NCI-H2081 (cell line): ENCODE measurements at places on chromosomes 11 and 22.

DNA sequence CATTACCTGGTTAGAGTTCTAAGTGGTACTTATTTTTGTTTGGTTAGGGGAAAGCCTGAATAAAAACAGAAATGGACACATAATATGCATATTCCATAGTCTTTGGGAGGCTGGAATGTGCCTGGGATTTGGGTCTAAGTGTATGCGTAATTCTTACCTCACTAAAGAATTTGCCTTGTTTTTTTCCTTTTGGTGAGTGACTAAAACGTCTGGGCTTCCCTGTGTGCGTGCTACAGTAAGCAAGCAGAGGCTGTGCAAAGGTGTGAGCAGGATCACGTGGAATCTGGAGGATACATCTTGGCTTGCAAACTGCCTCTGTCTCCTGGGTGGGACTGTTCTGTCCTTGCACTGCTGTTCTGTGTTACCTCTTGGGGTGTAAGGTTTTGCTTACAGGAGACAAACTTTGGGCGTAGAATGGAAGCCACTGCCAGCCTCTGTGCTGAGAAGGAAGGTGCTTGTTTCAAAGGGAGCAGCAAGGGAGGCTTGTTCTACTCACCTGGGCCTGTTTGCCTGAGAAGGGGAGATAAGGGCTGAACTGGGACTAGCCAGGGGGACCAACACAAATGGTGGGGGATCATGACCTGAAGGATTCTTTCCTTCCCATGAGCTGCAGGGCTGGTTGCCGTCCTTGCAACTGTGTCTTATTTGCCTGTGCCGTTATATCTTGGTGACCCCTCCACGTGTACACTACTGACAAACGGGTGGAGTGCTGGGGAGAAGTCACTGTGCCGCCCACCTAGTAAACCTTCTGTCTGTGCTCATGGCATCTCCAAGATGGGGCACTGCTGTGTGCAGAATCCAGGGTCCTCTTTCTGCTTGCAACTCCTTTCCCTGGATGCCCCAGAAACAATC lies 4.5 kb downstream of the NEAT1 start:
- no peak for DNase-seq

GRCh38 chr11:122346006-122346405 lies 230.0 kb upstream of the BLID start:
- no peak for DNase-seq

GRCh38 chr11:70095541-70096252 lies 17.6 kb downstream of the ANO1 start:
- no peak for DNase-seq

DNA sequence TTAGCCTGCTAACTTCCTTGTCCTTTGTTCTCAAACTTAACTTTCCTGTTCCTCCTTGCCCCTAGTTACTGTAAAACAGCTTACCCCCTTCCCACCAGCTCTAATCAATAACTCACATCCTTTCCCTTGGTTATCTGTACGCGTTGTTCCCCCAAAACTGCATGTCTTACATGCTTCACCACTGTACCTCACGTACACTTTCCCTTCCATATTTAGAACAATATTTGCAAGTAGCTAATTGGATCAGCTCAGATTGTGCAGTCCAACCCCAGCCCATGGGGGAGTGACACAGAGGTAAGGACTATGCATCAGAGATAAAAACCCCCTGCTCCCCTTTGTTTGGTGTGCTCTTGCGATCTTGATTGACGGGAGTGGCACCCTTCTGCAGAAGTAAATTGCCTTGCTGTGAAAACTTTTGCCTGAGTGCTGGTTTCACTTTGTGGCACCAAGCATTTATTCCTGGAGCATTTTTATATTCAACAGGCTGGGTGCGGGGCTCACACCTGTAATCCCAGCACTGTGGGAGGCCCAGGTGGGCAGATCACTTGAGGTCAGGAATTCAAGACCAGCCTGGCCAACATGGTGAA lies 30.9 kb downstream of the MIF start:
- no peak for DNase-seq

DNA sequence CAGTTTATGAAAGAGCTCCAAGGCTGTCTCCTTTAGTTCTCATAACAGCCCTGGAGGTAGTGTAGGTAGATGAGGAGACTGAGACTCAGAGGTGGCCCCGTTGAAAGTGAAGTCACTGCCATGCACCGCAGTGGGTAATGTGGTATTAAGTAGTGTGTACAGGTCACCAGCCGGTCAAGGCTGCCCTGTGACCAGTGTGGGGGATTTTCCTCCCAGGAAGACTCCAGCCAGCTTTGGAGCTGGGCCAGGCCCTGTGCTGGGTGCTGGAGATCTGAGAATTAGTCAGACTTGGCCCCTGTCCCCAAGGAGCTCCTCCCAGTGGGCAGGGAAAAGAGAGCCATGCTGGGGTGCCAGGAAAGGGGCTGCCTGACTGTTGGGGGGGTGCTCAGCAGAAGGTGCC lies 5.3 kb downstream of the OMP start:
- DNase-seq: no peak

DNA sequence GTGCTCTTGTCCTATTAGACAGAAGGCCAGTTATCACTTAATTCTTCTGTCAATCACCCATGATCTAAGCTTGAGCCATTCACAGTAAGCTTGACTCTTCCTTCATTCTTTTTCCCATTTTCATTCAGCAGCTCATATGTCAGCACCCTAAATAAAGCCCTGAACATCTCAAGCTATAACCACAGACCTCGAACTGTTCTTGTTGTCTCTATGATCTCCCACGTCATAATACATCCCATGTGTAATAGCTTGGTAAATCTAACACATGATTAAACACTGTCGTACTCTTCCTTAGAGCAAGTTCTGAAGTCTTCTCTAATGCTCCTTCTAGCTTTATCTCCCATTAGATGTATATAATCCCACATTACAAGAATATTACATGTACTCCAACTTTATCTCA lies 14.4 kb downstream of the MUC15 start:
- DNase-seq: no peak

DNA sequence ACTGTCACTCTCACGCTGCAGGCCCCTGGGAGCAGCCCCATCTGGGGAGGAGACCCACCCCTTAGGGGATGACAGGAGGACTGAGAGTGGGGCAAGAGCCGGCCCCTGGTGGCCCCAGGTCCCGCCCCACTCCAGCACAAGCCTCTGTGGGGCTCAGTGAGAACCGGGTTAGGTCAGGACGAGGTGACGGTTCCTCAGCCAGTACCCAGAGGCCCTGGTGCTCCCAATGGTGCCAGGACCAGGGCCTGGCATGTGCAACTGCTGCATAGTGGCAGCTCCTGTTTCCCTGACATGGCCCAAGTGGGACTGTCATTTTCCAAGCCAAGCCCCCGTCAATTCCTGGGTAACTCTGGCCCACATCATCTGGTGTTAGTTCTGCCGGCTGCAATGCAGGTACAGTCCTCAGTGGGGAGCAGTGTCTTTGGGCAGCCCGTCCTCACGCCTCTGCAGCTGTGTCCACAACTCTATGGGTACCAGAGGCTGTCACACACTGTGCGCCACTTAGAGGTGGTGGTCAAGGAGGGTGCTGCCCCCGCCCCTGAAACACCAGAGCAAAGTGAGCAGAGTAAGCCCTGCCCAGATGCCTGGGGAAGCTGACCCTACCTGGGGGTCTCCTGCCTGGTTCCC lies 15.9 kb downstream of the CHID1 start:
- DNase-seq: no peak

- no peak for DNase-seq
These were observed 40.6 kb upstream of the LINC01488 start for GRCh38 chr11:69440876-69441275.

DNA sequence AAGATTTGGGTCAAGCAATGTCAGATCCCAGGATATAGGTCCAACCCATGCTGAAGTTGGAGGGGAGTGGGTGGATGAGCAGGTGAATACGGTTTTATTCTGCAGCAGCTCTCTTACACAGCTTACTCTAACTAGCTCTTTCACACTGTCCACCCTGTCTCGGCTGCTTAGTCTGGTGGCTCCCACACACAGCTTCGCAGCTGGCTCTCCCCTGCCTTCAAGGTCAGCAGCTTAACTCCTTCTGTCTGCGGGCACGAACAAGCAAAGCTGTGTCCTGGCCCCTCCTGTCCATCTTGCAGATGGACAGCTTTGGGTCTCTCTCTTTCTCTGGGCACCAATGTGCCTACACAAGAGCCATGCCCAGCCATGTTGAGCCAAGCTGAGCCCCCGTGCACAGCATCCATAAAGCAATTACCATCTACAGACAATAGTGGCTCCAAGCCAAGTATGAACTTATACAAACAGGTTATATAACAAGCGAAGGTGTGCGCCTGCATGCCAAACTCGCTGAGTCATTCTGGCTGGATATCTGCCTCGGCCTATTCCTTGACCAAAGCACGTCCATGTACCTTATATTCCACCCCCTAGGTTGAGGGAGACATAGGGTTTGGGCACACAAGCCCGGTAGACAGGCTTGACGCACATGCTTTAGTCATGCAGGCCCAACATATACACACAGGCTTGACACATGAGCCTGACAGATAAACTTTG lies 1307.8 kb upstream of the RAG2 start:
- DNase-seq: no peak

DNA sequence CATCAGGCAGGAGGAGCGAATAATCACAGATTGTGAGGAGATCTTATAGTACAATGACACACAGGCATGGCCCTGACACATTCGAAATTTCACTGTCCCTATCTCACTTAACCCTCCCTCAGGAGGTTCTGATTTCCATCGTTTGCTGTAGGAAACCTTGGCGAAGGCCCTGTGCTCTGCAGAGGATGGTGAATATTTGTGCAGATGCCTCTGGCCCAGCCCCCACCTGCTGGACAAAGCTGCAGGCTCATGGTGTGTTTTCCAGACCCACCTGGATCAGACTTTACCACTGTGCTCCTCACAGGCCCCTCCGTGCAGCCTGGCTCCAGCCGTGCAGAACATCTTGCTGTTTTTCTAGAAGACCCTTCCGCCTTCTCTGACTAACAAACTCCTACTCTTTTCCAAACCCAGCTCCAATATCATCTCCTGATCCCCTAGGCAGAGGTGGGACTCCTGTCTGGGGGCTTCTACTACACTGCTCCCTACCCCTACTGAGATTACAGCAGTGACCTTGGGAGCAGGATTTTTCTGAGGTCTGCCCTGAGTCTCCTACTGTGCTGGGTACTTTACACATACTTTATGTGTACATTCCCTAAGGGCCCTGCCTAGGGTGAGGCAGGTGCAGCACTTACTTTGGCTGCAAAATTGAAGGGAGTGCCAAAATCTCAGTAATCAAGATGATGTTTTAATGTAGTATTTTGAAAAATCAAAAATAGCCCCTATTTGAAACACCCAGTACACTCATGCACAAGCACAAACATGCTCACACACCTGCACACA lies 412.7 kb downstream of the SOX6 start:
- DNase-seq: no peak

DNA sequence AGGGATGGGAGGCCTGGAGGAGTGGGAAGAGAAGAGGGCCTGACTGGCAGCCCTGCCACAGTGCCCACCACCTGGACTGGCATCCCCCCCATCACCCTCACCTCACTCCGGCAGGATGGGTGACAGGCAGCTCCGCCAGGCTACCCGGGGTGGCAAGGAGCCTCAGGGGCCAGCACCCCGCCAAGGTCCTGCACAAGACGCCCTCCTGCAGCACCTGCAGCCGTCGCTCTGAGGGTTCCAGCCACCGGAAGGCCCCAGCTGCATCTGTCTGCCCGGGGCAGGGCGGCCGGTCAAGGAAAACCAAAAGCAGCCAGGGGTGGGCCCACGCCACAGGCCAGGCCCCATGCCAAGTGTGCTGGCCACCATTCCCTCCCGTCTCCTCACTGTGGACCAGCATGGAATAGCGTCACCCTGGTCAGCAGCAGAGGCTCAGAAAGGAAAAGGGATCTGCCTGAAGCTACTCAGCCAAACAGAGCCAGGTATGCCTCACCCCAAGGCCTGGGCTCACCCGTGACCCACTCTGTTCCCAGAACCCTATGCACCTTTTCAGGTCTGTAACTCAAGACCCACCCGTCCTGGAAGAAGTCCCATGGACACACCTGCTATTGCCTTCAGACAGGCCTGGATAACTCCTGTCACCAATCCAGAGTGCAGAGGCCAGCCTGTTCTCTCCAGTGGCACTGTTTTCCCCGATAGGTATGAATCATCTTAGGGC lies 7.0 kb downstream of the RHBDD3 start:
- DNase-seq: no peak

DNA sequence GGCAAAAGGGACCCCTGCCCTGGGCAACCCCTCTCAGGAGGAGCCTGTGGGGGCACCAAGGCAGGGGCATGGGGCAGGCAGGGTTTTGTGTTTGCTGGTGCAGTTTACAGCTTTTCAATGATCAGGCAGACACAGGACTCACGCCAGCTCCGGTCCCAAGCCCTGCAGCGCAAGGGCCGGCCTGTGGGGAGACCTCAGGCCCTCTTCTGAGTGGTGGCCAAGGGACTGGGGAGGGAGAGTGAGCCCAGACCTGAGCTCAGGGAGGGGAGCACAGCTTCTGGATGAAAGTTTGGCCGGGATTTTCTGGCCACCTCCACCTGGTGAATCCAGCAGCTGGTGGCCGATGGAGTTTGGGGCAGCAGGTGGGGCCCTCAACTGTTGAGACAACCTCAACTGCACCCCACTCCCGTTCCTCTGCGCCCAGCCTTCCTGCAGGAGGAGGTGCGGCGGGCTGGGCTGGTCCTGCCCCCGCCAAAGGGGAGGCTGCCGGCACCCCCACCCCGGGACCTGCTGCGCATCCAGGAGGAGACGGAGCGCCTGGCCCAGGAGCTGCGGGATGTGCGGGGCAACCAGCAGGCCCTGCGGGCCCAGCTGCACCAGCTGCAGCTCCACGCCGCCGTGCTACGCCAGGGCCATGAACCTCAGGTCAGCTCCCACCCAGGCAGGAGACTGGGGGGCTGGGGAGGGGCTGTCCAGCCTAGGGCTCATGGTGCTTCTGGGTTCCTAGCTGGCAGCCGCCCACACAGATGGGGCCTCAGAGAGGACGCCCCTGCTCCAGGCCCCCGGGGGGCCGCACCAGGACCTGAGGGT lies 3.6 kb downstream of the TCIRG1 start:
- DNase-seq: no peak

GRCh38 chr11:101306721-101307120 lies 177.1 kb upstream of the PGR start:
- no peak for DNase-seq

DNA sequence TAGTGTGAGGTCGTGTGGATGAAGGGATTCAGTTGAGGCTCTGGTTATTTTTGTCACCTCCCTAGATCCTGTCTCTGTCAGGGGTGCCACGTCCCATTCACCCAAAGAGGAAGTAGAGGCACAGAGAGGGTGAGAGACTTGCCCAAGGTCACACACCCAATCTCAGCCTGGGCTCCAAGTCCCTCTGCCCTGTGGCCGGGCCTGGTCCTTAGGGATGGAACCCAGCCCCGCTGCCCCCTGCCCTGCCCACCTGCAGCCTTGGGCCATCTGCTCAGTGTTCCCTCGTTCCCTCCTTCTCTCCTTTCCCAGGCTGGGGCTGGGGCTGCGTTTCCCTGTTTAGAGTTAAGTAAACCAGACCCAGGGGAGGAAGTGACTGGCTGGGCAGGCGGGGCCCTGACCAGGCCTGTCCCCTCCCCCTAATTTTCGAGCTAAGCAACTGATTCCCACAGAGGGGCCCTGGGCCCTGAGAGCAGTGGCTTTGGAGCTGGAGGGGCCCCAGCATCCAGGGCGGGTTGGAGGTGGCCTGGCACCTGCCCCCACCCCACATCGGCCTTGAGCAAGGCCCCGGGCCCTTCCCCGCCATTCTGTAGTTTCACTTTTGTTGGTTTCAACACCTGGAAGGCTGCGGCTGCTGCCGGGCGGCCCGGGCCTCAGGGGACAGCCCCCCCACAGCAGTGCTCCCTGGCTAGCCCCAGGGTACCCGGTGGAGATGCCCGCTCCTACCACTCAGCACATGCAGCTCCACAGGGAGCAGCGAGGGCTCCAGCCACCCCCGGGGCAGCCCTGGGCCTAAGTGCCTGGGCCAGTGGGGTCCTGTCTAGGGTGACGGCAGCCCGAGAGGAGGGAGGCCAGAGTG lies 1.5 kb downstream of the TCIRG1 start:
- no peak for DNase-seq
